NCI-H1930 (cell line): ENCODE measurements at places on chromosomes 3 and 15.
A peak's percentile ranks its signal among the peaks of the same experiment; 100 is the strongest.

DNA sequence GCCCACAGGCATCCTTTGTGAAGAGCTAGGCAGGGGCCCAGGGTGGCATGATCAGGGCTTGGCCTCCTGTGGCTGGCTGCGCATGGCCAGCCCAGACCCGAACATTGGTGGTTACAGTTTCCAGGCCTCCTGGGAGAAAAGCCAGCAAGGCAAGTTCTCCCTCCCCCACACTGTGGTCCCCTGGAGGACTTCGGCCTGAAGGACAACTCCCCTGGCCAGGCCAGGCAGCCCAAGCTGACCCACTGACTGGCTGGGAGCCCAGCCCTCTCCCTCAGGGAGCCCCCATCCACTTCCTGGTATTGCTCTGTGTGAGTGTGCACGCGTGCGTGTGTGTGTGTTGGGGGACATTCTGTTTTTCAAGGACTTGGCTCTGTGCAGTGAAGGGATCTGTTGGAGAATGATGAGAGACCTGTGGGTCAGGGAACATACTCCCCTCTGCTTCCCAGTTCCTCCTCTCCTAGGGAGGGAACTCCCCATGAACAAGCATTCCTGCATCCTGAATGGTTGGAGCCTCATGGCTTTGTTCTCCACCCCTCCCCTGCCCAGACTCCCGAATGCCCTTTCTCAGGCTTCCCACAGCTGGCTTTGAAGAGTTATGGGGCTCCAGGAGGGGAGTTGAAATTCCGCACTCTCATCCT, 29.5 kb downstream of the CORO2B start:
- DNase-seq = no peak

- DNase-seq = no peak
Observed at GRCh38 chr3:169390271-169390670, 273.2 kb downstream of the MECOM start.

GRCh38 chr3:13262493-13263211, 157.5 kb downstream of the NUP210 start:
- DNase-seq = no peak

- no peak for DNase-seq
Observed at GRCh38 chr15:51077221-51078153, 17.2 kb downstream of the TNFAIP8L3 start.

DNA sequence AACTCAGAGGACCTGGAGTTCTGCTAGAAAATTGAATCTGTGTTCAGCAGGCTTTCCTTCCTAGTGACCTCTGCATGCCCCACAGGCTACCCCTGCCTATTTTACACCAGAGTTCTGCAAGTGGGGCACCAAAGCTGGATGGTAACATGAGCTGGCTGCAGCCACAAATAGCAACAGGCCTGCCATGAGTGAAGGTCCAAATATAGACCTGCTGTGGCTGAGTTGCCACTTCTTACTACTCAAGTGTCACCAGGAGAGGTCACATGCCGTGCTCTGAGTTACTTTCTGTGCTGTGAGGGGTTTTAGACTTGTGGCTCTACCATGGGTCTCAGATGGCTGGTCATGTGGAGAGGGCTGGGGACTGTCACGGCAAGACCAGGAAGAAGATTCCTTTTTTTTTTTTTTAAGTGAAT, at the start of gene FSD2:
Gene FSD2 (minus strand): TSS at position 76 of the 413 bp plus-strand sequence. CDS start 18,679 bp downstream, outside the sequence.
- DNase-seq = no peak

- DNase-seq = no peak
Observed at GRCh38 chr15:71732636-71733035, 77.7 kb upstream of the NR2E3 start.

DNA sequence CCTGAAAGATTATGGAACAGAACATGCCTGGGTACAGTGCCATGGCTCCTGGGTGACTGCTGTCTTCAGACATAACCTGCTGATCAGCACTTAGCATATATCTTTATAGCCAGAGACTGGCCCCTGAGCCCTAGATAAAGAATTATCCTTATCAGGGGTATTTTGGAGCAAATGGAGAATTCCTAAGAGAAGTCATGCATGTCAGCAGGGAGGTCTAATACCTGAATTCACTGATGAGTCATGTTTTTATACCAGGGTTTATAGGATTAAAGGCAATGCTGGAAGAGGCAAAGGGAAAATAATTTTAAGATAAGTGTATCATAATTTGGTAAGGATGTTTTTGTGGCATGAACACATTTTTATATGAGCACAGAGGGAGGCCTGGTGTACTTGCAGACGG, 159.8 kb downstream of the ADAMTSL3 start:
- no peak for DNase-seq

GRCh38 chr3:181919375-181919774, 207.7 kb downstream of the SOX2 start:
- no peak for DNase-seq

- no peak for DNase-seq
Observed at GRCh38 chr3:62602987-62603386, 229.6 kb upstream of the FEZF2 start.

DNA sequence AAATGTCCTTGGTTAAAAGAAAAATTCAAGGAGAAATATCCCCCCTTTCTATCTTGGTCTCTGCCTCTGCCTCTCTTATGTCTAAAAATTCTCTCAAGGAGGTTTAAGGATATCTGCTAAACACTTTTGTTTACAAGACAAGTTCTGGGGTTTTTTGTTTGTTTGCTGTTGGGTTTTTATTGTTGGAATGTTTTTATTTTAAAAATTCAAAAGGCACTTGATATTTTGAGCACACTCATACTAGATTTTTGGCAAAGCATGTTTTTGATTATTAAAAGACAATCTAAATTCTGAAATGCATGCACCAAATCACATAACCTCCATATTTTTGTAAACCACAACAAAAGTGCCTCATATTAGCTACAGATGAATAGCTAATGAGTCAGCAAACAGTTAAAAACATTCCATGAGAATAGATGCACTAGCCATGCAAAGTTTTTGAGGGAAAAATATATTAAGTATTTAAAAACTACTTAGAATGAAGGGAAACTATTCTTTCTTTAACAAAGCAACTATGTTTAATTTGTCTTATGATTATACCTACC, 84.6 kb downstream of the ZBTB20 start:
- no peak for DNase-seq

GRCh38 chr3:1288805-1289494, 196.1 kb downstream of the CNTN6 start:
- no peak for DNase-seq

DNA sequence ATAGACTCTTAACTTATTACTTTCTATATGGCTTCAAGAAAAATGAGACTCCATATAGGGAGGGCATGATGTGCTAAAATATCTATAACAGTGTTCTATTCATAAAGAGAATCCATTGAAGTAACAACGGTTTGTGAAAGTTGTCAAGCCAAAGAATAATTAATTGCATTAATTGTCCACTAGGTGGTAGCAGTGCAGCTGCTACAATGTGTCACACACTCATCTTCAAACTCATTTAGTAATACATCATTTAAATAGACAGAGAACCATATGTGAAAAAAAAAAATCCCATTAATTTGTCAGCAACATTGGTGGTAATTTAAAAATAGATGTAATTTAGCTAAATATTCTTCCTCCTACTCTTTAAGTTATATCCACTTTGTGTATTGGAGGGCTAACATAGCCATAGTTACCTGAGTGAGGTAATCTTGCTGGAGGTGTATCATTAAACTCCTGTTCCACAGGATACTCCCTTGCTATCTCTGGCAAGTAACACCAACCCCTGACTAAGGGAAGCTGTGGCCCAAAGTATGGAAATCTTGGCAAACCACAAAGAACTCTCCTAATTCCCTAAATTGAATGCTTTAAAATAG, 3.7 kb upstream of the CPA3 start:
- DNase-seq = peak; percentile 6

- DNase-seq = no peak
Observed at GRCh38 chr3:133999891-134000685, 29.6 kb downstream of the SLCO2A1 start.

GRCh38 chr3:66241466-66241865, 20.7 kb downstream of the SLC25A26 start:
- no peak for DNase-seq

DNA sequence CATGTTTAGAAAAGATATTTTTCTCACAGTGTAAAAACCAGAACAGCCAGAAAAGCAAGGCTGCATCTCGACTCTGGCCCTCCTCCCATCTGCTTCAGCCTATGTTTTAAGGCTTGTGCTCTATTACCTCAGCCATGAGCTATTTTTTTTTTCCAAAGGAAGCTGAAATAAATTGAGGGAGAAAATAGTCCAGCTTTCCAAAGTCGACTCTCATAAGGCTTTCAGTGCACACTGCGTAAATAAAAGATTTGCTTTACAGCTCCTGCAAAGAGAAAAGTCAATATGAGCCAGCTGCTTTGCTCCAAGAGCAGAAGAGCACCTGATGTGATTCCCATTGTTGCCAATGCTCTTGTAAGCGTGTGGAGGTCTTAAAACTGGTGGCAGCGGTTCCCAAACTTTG, 26.7 kb downstream of the SCG3 start:
- no peak for DNase-seq

DNA sequence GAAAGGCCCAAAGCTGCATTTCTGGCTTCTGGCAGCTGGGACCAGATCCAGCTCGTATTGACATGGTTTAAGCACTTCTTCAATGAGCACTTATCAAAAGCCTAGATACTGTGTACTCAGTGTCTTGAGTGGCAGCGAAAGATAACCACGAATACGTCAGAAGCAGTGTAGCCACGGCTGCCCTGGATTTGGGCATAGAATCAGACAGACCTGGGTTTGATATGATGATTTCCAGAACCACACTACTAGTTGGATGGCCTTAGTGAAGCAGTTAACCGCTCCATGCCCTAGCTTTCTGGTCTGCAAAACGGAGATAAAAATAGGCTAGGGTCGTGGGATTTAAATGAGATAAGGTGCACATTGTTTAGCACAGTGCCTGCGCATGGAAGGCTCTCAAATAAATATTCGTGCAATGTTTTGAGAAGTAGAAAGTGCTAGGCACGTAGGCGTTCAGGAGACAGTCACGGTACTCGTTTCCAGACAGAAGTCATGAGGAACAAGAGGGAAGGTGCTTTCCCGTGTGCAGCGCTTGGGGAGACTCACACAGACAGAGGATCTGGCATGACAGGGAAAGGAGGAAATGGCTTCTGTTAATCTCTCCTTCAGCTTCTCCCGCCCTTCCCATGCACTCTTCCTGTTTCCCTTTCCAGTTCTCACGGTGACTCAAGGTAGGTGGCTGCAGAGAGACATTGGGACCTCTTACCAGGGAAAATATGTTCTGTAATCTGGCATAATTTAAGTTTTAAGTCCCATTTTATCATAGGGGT, 70.3 kb downstream of the CCNL1 start:
- DNase-seq = no peak

DNA sequence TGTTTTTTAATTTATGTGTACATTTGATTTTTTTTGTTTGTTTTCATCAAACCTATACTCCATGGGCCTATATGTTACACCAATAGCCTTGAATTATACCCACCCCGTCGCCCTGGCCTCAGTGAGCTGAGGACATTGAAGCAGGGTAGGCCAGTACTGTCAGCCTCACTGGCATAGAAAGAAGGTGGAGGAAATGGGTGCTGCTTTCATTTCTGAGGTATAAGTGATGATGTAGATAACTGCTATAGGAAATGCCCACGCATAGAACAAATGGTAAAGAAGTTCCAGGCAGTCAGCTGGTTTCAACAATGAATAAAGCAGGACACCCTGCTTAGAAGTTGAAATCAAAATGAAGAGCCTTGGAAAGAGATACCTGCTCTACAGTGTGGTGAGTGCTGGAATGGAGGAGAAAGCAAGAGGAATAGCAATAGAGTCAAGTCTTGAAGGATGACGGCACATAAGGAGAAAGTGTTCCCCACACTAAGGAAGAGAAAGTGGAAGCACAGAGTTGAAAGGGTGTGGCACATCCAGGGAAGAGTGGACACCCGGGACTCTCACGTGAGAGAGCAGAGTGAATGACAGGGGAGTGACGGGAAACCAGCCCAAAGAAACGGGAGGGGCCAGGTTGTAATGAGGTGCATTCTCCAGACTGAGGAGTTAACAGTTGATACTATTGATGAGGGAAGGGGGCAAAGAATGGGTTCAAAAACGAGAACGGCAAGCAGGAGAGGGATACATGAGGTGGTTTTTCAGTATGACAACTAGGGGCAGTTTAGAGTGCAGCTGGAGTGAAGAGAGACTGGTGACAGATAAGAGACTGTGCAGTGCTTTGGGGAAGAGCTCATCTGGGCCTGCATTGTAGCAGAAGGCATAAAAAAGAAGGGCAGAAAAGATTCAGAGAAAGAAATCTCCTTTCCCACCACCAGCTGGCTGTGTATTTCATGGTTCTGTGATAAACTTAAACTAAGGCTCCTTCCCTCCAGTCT, 70.5 kb downstream of the KLHL25 start:
- DNase-seq = no peak

DNA sequence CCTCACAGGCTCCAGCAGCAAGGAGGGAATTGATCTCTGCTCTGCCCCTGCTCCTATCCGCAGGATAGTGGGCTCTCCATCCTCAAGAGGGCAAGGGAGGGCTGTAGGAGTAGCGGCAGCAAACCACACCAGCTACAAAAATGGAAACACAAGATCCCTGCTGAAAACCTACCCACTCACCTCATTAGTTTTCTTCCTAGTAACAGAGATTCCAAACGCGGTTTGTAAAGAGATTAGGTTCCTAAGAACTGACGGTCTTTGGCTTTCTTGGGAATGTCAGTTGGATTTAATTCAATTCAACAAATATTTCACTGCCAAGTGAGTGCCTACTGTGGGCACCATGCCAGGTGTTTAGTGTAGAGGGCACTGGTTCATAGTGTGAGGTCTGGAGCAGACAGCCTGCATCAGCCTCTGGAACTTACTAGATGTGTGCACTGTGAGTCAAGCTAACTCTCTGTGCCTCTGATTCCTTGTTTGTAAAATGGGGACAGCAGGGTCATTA, 84.7 kb downstream of the MRPL46 start:
- no peak for DNase-seq

GRCh38 chr3:36058404-36059030, 321.8 kb upstream of the STAC start:
- no peak for DNase-seq

DNA sequence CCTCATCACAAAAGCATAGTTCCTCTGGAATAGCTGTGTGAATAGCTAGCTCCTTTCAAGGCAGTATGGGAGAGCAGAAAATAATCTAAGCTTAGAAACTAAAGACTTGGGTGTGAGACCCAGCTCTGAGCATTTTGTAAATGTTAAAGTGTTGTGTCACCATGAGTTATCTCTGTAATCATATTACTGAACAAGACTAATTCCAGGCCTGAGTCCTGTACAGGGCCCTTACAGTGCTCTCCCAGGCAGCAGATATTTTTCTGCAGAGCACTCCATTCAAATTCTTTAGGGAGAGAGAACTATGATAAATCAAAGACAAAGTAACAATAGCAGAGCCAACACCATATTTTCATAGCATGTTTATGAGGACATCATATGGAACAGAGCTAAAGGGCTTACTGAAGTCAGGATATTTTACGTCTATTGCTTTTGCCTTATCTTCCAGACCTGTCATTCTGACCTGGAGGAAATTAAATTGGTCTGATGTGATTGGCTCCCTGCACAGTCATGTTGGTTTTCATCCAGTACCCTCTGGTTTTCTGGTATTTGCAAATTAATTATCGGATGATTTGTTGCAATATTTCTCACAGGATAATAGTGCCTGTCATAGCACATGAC, 172.6 kb upstream of the PPP2R3A start:
- DNase-seq = no peak

DNA sequence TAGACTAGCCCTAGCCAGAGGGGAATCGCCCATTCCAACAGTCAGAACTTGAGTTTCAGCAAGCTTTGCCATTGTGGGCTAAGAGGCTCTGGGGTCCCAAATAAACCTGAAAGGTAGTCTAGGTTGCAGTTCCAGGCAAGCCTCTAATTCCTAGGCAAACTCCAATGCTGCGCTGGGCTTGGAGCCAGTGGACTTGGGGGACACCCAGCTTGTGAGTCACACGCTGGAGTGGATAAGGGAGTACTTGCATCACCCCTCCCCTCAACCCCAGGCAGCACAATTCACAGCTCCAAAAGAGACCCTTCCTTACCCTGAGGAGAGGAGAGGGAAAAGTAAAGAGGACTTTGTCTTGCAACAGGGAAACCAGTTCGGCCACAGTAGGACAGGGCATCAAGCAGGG, 105.2 kb upstream of the DPPA4 start:
- DNase-seq = no peak
